SHP77 treated with DMSO at 0.1 percent for 48 hours (cell line): ENCODE measurements at places on chromosomes 6 and 20.

DNA sequence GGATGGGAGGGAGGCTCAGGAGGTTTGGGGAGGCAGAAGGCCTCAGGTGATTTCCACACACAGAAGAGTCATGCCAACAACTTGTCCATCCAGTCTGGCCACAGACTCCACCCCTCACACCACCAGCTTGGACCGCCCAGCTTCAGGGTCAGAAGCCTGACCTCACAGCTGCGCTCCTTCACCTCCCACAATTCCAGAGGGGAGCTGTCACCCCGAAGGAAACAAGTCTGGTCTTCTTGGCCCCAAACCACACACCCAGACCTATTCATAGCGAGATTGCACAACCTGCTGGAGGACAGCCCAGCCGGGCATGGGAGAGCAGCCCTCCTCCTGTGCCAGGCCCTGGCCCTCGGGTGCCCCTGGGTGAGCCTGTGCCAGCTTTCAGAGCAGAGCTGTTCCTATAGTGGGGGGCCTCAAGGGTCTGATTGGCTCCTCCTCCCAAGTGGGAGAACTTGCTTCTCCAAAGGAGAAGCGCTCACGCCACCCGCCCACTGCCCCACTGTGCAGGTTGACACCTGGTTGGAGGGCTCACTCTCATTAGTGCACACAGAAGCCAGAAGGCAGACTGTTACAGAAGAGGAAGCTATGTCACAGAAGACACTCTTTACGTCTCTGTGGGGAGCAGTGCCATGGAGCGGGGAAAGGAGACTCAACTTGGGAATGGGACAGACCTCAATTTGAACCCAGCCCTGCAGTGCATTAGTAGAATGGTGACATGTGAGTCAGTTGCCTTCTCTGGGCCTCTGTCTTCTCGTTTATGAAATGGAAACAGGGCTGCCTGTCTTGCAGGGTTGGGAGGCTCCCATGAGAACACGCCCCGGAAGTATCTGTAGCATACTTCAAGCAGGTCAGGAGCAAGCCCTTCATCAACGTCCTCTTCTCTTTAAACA, 128.8 kb downstream of the FOXO3 start:
- DNase-seq = no peak

DNA sequence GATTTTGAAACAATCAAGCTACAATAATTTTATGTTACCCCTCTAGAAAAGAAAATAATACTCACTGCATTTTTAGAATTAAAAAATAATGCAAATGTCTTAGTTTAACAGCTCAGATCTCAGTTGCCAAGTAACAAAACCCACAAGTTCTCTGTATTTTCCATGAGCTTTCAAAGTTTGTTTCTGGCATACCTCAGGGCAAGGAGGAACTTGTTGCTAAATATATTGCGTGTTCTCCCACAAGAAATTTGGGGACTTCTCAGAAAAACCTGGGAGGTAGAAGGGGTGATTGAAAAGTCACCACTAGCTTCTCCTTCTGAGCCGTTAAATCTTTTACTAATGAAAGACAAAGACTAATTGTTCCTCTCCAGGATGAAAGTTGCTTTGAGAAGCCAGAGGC, 236.8 kb upstream of the MARCKS start:
- no peak for DNase-seq

GRCh38 chr20:58147628-58148370, 80.7 kb downstream of the ANKRD60 start:
- no peak for DNase-seq

DNA sequence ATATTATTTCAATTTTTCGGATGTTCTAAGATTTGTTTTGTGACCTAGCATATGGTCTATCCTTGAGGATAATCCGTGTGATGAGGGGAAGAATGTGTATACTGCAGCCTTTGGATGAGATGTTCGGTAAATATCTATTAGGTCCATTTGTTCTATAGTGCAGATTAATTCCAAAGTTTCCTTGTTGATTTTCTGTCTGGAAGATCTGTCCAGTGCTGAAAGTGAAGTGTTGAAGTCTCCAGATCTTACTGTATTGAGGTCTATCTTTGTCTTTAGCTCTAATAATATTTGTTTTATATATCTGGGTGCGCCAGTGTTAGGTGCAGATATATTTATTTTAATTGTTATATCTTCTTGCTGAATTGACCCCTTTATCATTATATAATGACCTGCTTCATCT, 32.2 kb upstream of the SNAP91 start:
- DNase-seq = no peak

DNA sequence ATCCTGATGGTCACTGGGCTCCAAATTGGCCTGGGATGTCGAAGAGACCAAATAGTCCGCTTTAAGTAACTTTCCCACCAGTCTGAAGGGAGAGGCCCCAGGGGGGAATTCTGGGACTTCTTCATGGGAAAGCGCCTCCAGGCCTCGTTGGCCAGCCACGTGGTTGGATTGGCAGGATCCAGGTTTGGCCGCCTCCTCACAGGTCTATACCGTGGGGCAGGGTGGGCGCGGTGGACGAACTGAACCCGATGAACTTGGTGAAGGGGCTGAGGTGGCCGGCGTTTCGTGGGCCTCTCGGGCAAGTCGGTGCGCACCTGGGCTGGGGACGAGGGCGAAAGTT, 297 bp downstream of the POM121L2 start:
- no peak for DNase-seq

- DNase-seq = no peak
Measured at GRCh38 chr6:99745651-99746050, 139.0 kb downstream of the PRDM13 start.

DNA sequence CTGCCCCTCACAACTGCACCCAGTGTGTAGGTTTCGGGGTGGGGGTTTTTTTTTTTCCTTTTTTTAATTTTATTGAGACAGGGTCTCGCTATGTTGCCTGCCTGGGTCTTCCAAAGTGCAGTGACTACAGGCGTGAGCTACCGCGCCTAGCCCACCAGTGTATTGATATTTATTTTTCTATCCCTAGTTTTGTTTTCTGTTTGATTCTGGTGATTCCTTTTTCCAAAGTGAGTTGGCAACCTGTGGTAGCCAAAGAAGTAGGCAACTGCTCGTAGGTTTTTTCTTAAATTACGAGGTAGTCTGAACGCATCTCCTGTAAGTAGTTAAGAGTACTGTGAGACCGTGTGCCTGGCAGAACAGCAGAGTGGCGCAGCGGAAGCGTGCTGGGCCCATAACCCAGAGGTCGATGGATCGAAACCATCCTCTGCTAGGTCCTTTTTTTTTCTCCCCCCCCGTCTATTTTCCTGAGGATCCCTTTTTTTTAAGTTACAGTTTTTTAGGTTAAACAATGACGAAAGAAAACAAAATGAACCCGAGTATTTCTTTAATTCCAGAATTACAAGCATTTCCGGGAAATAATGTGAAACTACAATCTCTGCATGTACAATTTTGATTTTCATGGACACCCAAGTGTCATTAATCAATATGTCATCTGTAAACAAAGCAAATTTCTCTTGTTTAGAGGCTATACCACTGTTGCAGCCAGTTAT, 78.7 kb upstream of the BTN3A2 start:
- DNase-seq = no peak

GRCh38 chr6:124659427-124659826, 302.8 kb upstream of the RNF217 start:
- DNase-seq = no peak

- no peak for DNase-seq
Measured at GRCh38 chr20:11124849-11125505, 451.2 kb upstream of the JAG1 start.

GRCh38 chr20:46119028-46119546, 973 bp downstream of the CD40 start:
- no peak for DNase-seq

- no peak for DNase-seq
Measured at GRCh38 chr6:18352001-18352400, 35.1 kb upstream of the RNF144B start.

DNA sequence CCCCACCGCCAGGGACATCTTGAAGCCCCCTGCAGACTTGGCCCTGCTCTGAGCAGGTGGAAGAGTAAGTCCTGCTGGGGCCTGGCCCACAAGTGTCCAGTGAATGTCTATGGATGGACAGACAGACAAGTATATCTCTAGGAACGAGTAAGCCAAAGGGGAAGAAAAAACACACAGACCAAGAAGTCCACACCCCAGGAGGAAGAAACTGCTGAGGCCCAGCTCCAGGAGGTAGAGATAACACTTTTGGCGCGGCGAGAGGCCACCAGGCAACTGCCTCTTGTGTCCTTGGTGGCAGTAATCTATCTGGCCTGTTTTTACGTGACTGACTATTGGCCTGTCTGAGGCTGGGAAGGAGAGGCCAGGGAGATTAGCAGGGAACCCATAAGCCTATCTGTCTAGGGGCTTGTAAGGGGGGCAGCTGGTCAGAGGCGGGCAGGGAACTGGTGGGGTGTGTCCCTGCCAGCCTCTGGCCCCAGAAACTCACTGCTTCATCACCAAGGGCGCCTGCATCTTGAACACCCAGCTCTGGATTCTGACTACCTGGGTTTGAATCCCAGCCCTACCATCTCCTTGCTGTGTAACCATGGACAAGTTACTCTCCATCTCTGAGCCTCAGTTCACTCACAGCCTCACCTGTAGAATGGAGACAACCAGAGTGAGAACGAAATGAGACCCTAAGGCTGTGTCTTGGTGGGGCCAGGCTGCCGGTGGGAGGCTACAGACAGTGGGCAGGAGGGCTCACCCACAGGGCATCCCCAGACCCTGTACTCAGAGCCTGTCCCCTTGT, 31.3 kb downstream of the C20orf203 start:
- no peak for DNase-seq

DNA sequence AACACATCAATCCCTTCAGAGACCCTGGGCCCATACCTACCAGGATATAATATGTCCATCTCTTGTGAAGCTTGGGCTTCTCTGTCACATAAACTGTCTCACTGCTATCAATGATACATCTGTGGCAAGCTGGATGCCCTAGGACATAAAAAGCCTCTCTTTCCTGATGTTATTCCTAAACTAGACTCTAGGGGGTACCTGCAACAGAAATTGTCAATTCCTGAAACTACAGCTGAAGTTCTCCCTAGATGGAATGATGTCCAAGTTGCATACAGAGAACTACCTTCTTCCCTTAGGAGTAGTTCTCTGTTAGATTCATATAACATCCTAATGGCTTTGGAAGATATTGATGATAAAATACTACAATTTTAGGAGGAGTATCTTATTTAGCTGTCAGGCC, 35.8 kb downstream of the TBX18 start:
- peak; percentile 12 for DNase-seq

GRCh38 chr20:17226410-17227218, at the start of gene PCSK2:
Gene PCSK2 (plus strand): TSS chr20:17227040. CDS start chr20:17227306, 266 bp downstream.
- DNase-seq = peak; percentile 98

- no peak for DNase-seq
Measured at GRCh38 chr20:47391276-47392010, 34.9 kb upstream of the ZMYND8 start.

- DNase-seq = no peak
Measured at GRCh38 chr6:31971279-31971992, 502 bp downstream of the DXO start.

DNA sequence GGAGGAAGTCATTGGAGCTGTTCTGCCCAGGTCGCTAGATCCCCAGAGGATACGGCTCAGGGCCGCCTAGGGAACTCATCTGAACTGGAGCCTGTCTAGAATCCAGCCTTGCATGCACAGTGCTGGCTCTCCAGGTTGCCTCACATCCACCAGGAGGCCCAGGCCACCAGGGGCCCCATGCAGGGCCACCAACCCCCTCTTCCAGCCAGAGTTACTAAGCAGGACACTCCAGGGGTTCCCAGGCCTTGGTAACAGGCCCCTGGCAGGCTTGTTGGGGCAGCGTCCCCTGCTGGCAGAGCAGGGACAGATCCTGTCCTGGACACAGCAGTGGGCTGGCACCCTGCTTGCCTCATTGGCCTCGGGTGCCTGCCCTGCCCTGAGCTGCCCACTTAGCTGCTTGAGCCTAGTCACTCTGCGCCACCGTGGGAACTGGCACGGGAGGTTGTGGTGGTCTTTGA, 35.3 kb downstream of the EFCAB8 start:
- DNase-seq = no peak

- peak; percentile 75 for DNase-seq
Measured at GRCh38 chr6:34236443-34237315, at the start of gene HMGA1. Gene HMGA1 (plus strand): TSS chr6:34236873. CDS start chr6:34240781, 3,908 bp downstream.

DNA sequence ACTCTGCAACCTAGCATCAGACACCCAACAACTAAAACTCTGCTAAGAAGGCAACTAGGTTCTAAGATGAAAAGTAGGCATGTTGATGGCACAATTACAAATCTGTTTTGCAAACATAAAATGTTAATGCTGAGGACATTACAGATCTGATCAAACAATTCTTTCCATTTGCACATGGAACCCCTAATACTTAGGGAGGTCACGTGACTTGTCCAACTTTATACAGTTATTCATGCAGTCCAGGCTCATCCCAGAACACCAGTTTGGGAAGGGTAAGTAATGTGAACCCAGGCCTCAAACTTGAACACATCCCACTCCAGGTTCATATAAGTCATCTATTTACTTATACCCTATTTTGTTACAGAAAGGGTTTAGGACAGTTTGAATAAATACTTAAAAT, 247.2 kb downstream of the HACE1 start:
- no peak for DNase-seq

GRCh38 chr20:54019127-54019526, 51.3 kb downstream of the BCAS1 start:
- DNase-seq = no peak

GRCh38 chr6:43627008-43627825, 1.8 kb downstream of the GTPBP2 start:
- peak; percentile 86 for DNase-seq

DNA sequence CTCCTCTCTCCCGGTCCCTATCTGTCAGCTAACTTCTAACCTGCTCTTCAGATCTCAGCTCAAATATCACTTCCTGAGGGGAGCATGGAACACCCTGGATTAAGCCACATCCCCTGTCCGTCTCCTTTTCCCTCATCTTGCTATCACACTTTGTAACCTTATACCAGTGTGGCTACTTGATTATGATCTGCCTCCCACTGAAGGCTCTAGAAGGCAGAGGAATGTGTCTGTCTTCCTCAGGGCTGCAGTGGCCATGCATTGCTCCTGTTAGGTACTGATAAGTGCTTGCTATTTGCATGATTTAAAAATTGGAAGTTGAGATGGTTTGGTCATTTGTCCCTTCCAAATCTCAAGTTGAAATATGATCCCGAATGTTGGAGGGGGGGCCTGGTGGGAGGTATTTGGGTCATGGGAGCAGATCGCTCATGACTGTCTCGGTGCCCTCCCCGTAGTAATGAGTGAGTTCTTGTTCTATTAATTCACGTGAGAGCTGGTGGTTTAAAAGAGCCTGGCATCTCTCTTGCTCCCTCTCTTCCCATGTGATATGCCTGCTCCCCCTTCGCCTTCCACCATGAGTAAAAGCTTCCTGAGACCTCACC, 71.4 kb downstream of the PLCB4 start:
- no peak for DNase-seq

- no peak for DNase-seq
Measured at GRCh38 chr6:25035174-25035511, 99.4 kb upstream of the RIPOR2 start.

GRCh38 chr20:63942250-63942951, 13.8 kb downstream of the UCKL1 start:
- no peak for DNase-seq

DNA sequence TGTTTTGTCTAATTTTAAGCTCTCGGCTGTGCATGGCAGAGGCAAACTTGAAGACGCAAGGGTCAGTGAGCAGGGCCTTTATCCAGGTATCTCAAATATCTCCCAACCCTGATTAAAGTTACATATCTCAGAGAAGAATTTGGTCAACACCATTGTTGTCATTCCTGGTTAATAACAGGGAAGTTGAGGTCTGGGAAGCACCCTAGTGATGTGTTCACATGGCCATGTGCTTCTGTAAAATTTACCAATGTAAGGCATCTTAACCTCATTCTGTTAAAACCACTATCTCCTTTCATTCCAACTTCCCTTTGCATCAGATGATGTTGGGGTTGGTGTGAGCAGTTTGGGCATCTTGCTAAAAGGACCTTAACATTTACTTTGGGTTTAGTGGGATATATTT, 4.0 kb upstream of the FAM110A start:
- DNase-seq = no peak
